Activated naive CD4-positive, alpha-beta T cell treated with Interleukin-2 at 50 U/mL for 16 hours (primary cell): ENCODE measurements at places on chromosomes 11 and 22.

GRCh38 chr11:111172321-111172862, 73.1 kb upstream of the POU2AF2 start:
- DNase-seq, result no peak

GRCh38 chr11:5992150-5992549, 5.4 kb upstream of the OR52L1 start:
- DNase-seq, result no peak

DNA sequence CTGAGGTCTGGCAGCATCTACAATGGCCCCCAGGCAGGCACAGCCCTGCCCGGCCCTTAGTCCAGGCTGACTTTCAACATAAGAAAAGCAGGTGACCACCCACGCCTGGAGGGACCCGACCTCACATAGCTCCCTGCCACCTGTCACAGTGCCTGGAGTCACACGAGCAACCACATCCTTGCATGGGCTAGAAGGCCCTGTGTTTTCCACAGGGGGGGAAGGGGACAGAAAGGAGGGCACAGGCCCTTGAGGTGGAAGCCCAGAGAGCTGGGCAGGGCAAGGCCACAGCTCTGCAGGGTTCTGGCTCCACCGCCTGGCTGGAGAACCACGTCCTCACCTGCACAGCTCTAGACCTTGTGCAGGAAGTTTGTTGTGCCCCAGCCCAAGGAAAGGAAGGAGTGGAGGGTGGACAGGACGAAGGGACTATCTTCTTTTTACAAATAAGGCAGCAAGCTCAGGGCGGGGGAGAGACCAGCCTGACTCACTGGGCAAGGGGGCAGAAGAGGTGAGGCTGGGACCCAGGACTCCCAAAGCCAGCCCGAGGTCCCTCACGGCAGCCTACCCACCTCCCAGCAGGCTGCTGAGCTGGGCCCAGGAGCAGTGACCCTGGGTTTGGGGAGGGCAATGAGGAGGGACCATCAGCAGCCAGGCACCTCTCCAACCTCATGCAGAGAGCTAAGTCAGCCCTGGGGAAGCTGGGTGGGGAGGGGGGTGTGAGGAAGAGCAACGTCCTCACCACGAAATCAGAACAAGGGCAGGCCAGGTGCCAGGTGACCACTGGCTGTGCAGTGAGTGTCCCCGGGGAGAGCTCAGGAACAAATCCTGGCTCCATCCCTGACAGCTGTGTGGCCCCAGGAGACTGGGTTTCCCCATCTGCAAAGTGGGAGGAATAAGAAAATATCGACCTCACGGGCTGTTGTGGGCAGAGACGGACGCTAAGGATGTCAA, 4.3 kb downstream of the C1QTNF6 start:
- DNase-seq, result no peak

DNA sequence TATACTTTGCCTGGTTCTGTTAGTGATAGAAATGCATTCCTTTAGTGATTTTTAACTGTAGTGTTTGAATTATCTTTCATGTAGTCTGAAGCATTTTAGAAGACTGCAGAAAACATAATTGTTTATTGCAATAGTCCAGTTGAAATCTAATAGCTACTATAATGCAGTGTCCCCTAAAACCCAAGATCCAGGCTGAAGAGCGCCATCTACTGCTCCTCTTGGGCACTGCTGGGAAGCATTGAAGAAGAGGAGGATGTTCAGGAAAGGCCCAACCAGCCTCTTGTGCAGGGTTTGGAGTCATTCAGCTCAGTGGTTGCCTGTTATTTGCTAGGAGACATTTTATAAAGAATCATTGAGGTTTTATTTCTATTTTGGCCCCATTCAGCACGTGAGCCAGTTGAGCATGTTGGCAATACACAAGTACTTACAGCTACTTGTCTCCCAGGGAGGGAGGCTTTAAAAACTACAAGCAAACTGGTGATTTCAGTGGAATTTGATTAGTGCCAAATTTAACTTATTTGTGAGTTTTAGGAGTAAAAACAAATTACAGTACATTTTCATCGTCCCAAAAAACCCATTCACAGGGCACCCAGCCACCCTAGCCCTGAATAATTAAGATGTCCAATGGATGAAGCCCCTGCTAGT, 74.9 kb upstream of the HORMAD2 start:
- DNase-seq, result peak; percentile 67

DNA sequence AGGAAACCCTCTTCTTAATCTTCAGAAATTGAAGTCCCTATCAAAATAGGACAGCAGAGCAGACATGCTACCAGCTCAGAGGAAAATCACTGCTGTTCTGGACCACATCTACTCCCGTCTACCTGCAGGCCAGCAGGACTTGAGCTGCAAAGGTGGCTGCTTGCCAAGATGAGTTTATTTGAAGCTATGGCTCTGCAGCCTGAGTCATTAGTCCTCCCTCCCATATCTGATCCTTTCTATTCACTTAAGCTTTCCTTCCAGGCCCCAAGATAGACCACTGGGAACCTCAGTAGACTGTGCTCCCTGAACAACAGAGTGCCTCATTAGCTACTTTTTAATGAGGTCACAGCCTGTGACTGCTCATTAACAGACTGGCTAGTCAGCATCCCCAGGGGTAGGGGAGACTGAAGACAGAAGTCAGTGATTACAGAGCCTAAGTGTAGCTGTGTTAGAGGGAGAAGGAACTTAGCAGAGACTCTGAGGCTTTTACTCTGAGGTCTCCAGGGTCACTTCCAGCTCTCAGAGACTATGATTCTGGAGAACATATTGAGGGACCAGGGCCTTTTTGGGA, 6.8 kb upstream of the OR10A2 start:
- no peak for DNase-seq

- DNase-seq, result peak; percentile 19
Observed at GRCh38 chr11:117143390-117143789, 697 bp upstream of the PAFAH1B2 start.

DNA sequence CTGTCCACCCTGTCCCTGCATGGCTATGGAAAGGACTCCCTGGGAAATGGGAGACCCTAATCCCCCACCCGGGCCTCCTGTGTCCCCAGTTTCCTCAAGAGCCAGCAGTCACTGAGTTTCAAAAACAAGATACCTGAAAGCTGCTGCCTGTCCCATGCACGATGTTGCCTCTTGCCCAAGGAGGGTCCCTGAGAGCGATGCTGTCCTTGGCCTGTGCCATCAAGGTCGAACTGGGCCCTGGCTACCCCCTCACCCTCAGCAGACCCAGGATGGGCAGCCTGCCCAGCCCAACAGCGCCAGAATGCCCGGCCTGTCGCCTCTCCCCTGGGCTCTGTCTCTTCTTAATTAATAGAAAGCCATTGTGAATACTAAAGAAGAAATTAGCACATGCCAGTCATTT, 104.5 kb upstream of the LMO1 start:
- DNase-seq, result no peak

GRCh38 chr11:60700689-60701468, 1.5 kb downstream of the MS4A8 start:
- DNase-seq, result no peak

DNA sequence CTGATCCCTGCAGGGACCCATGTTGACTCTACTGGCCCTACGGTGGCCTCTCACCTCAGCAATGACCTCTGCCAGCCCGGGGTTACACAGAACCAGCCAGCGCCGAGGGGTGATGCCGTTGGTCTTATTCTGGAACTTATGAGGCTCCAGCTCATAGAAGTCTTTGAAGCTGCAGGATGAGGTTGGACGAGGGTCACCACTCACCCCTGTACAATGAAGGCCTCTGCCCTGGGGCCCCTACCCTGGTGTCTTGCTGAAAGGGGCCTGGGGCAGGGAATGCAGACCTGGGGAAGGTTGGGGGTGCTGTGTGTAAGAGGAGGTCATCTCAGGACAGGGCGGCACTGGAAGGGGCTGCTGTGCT, 6.8 kb downstream of the PYGM start:
- DNase-seq, result no peak

DNA sequence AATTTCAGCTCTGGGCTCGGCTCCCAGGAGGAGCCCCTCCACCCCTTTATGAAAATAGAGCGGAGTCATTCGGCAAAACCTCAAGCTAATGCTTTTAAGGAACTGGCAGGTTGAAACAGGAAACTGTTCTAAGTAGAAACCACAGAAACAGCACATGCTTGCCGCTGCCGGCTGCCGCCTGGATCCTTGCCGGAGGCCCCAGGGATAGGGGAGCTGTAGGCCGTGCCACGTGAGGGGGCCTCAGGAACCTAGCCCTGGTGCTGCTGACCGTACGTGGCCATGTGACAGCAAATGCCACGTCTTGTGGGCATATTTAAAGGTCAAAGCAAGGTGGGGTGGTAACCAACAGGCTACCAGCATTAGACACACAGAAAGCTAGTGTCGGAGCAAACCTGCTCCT, 77.9 kb upstream of the TIMP3 start:
- DNase-seq, result peak; percentile 29

GRCh38 chr11:45646275-45646927, 19.0 kb downstream of the CHST1 start:
- no peak for DNase-seq

DNA sequence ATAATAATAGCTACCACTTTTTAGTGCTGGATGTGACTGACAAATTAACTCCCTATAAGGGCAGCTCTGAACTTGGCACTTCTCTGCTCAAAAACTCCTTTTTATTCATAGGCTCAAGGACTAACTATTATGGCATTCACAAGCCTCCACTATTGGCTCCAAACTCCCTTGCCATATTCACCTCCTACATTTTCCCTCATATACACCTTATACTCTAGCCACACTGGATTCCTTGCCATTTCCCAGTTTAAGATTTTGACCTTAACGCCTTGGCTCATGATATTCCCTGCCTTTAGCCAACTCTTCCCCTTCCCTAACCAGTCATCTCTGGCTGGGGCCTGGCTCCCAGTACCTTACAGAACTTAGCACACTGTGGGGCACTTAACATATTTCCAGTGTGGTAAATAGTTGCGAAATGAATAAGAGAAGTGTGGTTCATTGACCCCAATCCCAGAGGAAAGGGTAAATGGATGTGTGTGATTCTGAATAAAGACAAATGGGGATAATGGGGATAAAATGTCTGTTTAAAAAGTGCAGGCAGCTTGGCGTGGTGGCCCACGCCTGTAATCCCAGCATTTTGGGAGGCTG, 40.0 kb upstream of the SORL1 start:
- DNase-seq, result no peak

- no peak for DNase-seq
Observed at GRCh38 chr11:98979205-98979604, 41.5 kb upstream of the CNTN5 start.

- DNase-seq, result no peak
Observed at GRCh38 chr11:105878510-105878909, 143.5 kb downstream of the MSANTD4 start.

- no peak for DNase-seq
Observed at GRCh38 chr11:65205602-65205967, 23.9 kb downstream of the CAPN1 start.

- DNase-seq, result no peak
Observed at GRCh38 chr11:83554876-83555275, 268.7 kb upstream of the CCDC90B start.

- no peak for DNase-seq
Observed at GRCh38 chr11:115760461-115761320, 256.5 kb upstream of the CADM1 start.

DNA sequence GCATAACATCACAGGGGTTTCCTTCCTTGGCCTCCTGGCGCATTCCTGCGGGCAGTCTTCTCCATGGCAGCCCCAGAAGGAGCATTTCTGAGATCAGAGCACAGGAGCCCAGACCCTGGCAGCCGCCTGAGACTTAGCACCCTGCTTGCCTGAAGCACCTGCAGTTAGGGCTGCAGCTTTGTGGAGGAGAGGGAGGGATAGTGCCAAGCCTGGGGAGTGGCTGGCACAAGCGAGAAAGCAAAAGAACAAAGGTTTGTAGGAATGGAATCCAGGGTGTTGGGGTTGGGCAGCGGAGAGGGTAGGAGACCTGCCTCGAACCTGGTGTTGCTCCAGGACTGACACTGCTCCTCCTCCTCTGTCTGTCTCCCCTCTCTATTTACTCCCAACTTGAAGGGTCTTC, 66.9 kb downstream of the SCN3B start:
- no peak for DNase-seq

GRCh38 chr22:44399906-44400762, 87.4 kb upstream of the SHISAL1 start:
- no peak for DNase-seq

DNA sequence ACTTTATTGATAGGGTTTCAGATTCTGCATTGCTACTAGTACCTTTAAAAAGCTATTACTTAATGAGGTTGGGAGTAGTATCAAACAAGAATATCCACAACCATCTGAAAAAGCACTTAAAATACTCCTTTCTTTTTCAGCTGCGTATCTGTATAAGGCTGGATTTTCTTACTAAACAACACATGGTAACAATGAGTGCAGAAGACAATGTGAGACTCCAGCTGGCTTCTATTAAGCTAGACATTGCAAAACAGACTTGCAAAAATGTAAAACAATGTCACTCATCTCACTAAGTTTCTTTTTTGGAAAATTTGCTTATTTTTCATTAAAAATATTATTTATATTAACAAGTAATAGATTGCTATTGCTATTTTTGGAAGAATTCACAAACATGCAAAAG, 132.6 kb downstream of the WNT11 start:
- DNase-seq, result no peak

GRCh38 chr11:68287419-68287818, 15.6 kb upstream of the C11orf24 start:
- DNase-seq, result no peak

GRCh38 chr11:3983101-3983500, 111.5 kb upstream of the RRM1 start:
- no peak for DNase-seq

DNA sequence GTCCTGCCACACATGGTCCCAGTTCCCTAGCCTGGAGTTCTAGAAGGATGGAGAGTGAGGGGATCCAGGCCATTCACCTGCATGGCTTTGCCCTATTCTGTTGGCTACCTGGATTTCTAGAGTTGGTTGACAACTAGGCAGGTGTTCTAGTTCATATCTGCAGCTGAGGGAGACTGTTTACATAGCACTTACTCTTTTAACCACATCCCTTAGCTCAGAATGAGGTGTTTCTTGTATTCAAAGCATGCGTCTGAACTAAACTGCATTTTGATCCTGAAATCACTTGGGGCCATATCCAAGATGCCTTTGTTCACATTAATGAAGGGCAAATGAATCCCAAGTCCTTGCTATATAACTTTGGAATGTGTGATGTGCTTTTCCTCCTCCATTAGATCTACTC, 60.9 kb downstream of the SYT13 start:
- DNase-seq, result no peak

GRCh38 chr11:134488913-134489312, 76.9 kb upstream of the B3GAT1 start:
- no peak for DNase-seq

- no peak for DNase-seq
Observed at GRCh38 chr22:36753916-36754315, 22.0 kb downstream of the IFT27 start.

GRCh38 chr11:127252321-127252720, 251.8 kb upstream of the KIRREL3 start:
- no peak for DNase-seq

GRCh38 chr11:66643745-66644437, 5.4 kb downstream of the RBM4 start:
- no peak for DNase-seq

DNA sequence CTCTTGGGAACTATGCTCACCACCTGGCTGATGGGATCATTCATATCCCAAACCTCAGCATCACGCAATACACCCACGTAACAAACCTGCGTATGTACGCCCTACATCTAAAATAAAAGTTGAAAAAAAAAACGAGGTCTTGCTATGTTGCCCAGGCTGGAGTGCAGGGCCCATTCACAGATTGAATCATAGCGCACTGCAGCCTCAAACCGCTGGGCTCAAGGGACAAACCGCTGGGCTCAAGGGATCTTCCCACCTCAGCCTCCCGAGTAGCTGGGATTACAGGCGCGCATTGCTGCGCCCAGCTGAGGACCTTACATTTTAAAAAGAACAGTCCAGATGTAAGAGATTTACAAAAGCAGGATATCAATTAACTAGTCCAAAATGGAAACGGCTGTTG, 41.9 kb upstream of the EMID1 start:
- no peak for DNase-seq

- DNase-seq, result no peak
Observed at GRCh38 chr11:75740681-75741080, 23.0 kb downstream of the MOGAT2 start.
